ENCODE measurements at places on chromosomes 11 and 22.

GRCh38 chr22:50581950-50582492 lies 628 bp downstream of the CHKB start:
- no peak for DNase-seq

DNA sequence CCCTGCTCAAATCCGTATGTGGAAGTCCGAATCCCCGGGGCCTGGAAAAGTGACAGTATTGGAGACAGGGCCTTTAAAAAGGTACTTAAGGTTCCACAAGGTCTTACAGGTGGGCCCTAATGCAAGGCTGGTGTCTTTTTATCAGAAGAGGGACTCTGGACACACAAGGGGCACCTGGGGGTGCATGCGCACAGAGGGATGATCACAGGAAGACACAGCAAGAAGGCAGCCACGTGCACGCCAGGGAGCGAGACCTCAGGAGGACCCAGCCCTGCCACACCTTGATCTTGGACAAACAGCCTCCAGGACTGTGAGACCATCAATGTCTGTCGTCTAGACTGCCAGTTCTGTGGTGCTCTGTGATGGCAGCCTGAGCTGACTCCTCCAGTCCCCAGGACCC lies 96.5 kb downstream of the SHANK2 start:
- no peak for DNase-seq

- no peak for DNase-seq
Measured at GRCh38 chr11:15295695-15296094, 181.0 kb downstream of the INSC start.

DNA sequence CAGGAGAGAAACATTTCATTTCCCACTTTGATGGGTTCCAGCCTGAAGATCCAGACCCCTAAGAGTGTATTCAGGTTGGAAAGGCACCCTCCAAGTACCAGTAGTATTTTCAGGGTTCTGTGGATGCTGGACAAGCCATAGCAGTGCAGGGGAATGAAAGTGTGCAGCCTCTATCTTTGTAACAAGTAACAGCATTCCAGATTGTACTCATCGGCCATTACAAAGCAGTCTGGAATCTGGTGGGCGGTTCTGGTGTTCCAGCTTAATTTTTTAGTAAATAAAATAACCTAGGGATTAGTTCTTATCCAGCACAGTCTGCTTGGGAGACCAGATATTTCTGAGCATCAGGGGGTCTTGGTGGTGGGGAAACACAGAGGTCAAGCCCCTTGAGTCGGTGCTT lies 22.6 kb downstream of the APLNR start:
- no peak for DNase-seq

- DNase-seq = no peak
Measured at GRCh38 chr11:13289081-13289480, 11.5 kb downstream of the BMAL1 start.

DNA sequence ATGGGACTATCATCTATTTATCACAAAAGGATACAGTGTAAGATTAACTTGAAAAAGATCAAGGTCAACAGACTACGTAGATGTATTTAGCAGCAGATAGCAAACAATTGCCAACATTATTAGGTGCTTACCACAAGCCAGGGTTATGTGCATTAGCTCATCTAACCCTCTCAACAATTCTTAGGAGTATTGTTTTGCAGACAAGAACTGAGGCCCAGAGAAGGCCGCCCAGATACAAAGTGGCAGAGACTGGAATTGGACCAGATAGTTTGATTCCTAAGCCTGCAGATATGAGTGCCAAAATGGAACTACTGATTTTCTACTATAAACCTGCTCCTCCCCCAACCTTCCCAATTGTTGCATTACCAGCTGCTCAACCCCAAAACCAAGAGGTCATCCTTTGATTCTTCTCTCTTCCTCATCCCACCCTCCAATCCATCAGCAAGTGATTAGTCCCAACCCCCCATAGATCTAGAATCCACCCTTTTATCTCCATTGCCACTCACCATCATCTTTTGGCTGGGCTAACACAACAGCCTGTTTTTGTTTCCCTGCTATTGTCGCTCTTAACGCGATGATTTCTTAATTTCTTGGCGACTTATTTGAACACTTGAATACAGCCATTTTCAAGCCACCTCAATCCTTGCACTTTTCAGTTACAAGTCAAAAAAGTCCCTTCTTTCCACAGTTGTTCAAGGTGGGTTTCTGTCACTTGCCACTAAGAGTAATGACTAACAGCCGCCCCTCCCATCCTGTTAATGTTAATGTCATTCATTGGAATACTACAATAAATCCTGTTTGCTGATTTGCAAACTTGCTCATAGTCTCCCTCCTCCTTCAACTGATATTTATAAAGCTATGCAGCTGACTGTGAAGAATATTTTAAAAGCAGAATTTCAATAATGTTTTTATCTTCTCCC lies 2.7 kb downstream of the TMEM123 start:
- no peak for DNase-seq

GRCh38 chr22:25566898-25567235 lies 2.4 kb downstream of the GRK3 start:
- no peak for DNase-seq
